ENCODE measurements at places on chromosomes 2 and 18.

DNA sequence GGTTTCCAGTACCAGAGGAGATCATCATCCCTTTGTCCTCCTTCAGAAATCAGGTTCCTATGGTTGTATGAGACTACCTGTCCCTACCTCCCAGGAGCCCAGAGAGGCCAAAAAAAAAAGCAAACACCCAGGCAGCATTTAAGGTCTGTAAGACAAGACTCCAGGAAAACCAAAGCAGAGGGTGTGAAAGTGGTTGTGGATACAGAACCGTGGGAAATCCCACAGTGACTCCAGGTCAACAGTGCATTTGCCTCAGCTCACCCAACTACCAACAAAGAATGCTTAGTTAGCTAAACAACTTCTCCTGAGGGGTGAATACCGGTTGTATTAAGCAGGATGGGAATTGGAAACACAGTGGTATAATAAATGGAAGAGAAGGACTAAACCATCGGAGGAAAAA is 83.6 kb downstream of the LBH start:
- DNase-seq: no peak

DNA sequence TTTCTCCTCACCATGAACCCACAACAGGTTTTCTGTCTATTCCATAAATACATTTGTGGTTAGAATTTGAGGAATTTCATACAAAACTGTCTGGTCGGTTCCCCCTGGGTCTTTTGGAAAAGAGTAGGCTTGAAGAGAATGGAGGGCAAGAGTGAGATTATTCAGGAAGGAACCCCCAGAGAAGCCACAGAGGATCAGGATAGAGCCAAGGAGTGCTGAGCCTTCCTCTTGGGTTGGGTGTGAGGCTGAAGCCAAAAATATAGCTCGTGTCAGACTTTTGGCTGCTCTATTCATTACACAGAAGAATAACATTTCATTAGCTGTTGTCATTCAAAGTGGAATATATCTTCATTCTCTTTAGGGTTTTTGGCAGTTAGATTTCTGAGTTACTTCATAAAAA is 45.9 kb upstream of the YES1 start:
- no peak for DNase-seq

GRCh38 chr18:44425161-44425560 is 255.5 kb upstream of the SETBP1 start:
- DNase-seq: no peak

DNA sequence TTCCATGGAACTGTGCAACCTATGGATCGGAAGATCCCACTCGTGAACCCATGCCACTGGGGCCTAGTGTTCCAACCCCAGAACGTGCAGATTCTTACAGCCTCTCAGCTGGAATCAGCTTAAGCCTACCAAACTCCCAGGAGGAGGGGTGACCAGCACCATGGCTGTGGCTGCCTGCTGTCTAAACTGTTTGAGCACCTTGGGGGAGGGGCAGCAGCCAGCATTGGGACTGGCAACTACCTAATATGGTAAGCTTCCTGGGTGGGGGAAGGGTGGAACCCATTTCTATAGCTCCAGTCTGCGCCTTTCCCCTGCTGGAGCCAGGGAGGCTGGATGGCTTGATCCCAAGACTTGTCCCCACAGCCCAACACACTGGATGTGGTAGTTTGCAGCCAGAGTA is 10.7 kb upstream of the POLE4 start:
- no peak for DNase-seq

DNA sequence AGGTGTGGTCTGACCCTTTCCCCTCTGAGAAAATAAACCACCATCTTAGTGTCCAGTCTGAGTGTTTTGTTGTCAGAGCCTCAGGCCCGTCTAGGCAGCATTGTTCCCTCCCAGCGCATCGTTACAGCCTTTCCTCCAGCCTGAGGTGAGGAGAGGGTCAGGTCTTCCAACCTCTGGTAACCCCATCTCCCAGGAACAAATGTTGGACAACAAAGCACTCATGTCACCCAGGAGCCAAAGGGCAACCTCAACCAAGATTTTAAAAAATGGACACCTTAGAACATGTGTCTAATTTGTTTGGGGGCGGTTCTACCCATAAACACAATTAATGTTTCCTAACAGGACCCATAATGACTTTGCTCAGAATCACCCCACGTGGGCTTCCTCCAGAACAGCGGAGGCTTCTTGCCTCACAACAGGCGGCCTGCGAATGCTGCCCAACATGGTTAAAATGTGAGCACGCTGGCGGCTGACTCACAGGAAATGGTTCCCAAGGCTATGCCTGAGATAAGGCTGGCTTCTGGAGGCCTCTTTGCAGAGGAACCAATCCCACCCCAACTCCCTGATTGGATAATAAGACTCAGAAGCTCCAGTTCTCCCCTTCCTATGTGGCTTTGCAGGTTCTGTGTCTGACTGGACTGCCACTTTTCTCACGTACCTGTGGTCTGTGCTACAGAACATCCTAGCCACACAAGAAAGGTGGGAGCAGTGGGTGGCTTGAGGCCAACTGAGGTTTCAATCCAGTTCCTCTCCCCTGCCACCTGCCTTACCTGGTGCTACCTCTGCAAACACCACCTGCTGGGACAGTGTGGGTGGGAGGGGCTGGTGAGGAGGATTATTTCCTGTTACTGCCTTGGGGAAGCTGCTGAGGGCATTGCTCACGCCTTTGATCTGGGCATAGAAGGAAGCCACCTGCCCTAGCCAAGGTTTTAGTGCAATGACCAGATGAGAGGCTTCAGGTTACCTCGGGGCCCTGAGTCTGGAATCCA is 108.8 kb downstream of the B3GNT2 start:
- DNase-seq: peak; percentile 71

DNA sequence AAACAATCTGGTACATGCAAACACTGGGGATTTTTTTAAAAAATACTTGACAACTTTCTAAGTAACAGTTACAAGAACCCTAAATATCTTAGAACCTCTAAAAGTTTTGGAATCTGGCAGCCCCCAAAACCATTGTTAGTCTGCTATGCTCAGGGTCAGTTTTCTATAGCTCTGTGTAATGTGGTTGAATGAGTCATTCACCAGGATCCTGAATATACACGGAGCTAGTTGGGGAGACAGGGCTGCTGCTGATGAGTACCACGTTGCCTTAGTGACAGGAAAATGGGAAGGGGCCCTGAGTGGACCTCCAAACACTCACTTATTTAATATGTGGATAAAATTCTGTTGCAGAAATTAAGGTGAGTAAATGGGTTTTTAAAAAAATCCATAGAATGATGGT is 36.9 kb upstream of the TANC1 start:
- peak; percentile 78 for DNase-seq

- DNase-seq: no peak
Observed at GRCh38 chr2:61588566-61588965, 50.4 kb upstream of the XPO1 start.

GRCh38 chr18:56043641-56044061 is 455.7 kb upstream of the TCF4 start:
- DNase-seq: no peak

GRCh38 chr2:66869076-66869475 is 434.2 kb downstream of the MEIS1 start:
- DNase-seq: peak; percentile 93

DNA sequence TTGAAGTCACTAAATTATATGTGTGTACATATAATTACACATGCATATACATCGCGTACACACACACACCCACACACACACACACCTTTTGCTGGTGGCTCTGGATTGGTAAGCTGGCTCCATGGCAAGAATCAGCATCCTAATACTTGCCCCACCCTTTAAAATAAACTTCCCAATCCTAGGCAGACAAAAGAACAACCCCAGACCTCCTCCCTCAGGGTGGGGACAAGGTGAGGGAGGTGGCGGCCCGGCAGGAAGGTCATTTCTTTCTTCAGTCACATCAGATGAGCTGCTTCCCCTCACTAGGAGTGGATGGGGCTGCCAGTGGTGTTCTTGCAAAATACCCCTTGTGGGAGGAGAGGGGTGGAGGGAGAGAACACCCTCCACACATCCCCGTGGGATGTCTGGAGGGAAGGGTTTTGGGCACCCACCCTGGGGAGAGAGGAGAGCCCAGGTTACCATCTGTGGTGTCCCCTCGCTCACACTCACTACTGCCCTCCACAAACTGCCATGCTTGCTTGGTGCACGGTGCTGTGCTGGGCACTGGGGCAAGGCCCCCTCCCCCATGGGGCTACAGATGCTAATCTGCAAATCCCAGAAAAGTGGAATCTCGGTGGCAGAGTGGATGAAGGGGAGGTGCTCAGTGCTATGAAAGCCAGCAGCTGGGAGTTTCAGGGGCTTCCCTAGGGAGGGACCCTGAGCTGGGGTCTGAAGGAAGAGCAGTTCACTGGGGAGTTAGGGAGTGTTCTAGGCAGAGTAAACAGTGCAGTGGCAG is 64.0 kb downstream of the ODC1 start:
- DNase-seq: no peak

GRCh38 chr2:15120631-15121030 is 440.5 kb downstream of the NBAS start:
- no peak for DNase-seq

DNA sequence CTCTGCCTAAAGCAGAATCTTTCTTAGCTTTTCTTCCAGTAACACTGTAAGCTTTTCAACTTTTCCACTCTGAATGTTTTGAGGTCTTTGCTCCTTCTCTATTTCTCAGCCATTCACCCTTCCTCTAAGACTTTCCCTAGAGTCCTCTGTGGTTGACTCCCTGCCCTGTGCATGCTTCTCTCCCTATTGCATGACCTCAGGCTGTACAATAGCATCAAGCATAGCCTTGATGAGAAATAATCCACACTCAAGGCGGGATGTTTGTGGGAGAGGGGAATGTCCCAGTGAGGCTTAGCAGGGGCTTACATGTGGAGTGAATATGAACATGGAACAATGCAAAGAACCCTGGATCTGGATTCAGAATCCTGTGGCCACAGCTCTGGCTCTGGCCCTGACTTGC is 48.4 kb upstream of the IGFBP5 start:
- peak; percentile 7 for DNase-seq

DNA sequence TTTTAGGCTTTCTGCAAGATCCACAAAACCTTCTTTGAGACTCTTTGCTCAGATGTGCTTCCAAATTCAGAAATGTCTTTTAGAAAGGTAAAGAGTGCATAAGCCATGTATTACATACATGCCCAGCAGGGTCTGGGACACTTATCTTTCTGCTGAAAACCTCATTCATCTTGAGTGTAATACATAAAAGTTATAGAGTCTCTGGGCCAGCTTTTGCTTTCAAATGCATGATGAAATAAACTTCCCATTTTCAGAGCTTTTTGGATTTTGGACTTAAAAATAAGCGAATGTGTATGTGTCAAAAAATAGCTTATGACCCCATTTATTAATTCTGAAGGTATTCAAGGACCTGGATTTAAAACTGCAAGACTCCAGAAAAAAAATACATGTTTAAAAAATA is 8.0 kb downstream of the CYRIA start:
- no peak for DNase-seq

DNA sequence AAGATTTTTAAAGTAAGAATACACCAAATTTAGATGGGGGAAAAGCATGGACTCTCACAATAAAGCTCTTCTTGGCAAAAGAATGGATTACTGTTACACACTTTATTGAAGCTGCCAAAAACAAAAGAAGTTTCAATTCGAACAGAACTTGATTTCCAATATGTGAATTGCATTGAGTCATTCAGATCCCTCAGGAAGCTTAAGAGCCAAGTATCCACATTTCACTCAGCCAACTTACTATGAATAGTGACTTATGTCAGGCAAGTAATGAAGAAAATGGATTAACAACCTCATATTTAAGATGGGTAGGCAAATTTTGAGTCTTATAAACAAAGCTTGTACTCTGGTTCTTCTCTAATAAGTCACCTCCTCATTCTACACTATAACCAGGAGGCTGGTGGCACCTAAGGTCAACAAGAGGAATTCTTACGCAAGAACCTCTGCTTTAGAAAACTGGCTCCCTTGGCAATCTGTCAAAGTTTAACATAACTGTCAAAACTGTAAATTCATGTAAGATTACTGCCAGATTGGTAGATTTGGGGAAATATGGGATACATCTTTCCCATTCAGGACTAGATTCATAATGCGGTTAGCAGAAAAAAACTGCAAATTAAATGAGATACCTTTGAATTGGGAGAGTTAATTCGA is 6.0 kb downstream of the HADHA start:
- peak; percentile 16 for DNase-seq

DNA sequence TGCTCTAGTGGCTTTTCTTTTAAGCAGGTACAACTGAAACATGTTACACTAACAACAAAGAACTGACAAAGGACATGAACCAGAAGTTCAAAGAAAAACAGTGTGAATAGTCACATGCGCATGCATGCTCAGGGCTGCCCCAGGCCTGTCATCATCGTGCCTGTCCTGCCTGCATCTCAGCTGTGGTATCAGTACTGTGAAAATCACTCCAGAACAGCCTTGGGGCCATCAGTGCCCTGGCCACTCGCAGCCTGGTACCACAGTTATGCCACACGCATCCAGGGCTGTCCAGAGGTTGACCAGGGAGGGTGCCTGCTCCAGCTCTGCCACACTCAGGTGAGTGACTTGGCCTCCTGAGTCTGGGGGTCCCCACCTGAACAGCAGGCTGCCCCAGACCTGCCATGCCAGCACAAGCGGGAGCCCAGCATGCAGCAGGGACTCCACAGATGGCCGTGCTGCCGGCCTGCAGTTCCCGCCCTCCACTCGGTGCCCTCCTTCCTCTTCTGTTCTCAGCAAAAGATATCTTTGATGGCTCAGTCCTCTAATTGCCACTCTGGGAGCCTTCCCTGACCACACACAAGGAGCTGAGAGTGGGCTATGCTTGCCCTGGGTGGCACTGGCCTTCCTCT is 12.3 kb downstream of the LIMS2 start:
- no peak for DNase-seq

DNA sequence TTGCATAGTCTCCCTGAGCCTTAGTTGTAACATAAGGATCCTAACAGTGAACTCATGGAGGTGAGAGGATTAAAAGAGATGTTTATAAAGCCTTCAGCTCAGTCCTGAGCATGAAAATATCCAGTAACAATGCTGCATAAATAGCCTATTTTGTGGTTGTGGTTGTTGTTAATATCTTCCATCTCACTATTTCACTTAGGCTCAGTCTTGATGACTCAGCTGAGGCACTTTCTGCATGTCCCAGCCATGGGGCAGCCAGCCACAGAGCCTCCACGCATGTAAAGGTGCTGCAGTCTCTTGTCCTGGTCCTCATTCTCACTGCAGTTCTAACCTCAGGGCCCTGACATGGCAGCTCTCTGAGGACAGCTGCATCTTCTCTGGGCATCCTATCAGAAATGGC is 218.8 kb upstream of the PKDCC start:
- DNase-seq: no peak

DNA sequence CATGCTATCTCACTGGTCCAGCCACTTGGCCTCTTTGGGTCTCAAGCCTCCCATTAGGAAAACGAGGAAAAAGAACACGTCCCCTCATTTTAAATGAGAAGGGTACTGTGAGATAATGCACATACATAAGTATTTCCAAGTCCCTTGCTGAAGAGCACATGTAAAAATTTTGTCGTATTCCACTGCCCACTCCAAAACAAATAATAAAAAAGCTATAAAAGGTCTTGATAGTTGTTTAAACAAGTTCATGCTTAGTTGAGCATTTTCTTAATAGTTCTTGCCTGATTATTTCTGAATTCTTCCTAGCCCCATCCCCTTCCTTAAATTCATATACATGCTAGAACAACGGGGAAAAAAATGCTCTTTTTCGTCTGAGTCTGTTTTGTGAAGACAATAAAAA is 110.2 kb upstream of the RNU4ATAC start:
- no peak for DNase-seq

- DNase-seq: no peak
Observed at GRCh38 chr18:23336101-23336500, 117.0 kb upstream of the RIOK3 start.

- DNase-seq: peak; percentile 80
Observed at GRCh38 chr2:142716463-142717242, 160.8 kb upstream of the KYNU start.
